Stomach (tissue), 19 donors: ENCODE measurements at places on chromosomes 2 and 18. TPM values are rescaled to one million over a fixed set of nuclear protein-coding genes. Genes with fewer than 3 reads are reported as not detected.

DNA sequence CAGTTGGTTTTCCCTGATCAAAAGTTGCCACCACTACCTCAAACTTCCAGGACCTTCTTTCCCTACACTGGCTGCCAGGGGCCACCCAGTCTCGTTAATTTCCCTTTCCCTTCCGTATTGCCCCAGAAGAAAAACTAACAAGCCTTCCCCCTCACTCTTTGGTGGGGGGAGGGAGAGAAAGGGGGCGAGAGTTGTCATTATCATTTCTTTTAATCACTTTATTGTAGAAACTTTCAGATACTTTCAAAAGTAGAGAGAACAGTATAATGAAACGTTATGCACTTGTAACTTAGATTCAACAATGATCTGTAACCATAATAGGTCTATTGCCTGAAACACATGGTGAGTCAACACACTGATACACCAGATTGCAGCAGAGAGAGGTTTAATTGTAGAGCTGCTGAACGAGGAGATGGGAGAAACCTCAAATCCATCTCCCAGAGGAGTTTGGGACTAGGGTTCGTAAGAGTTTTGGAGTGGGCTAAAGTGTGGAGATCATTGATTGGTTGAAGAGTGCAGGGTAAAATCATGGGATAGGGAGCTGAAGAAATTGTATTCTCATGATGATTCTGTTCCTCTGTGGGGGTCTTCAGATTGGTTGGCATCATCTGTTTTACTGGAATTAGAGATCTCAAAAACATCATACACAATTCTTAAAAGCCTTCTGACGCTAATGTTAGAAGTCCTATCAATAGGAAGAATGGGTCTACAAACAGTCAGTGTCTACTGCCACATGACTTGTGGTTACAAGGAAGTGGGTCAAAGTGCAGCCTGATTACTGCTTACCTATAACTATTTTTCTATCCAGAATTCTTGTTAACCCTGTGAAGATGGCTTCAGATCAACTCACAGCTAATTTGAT, 2.6 kb upstream of the RNF149 start:
- H3K4me3 ChIP-seq = no peak overlapping the region
- H3K27ac ChIP-seq = no peak overlapping the region
- H3K27me3 ChIP-seq = no peaks in the 10 kb centered on the region
- no peak for DNase-seq
- H3K4me1 ChIP-seq = peaks cover 23% of the 10 kb centered on the region
- no peaks in the 10 kb centered on the region for H3K36me3 ChIP-seq

- H3K4me3 ChIP-seq = no peak overlapping the region
- H3K27me3 ChIP-seq = no peaks in the 10 kb centered on the region
- no peak for DNase-seq
- no peaks in the 10 kb centered on the region for H3K36me3 ChIP-seq
- no peak overlapping the region for H3K27ac ChIP-seq
Observed at GRCh38 chr2:38266382-38267061, 110.6 kb downstream of the ATL2 start.

GRCh38 chr2:8633186-8633734, 48.6 kb upstream of the ID2 start:
- no peak overlapping the region for H3K27ac ChIP-seq
- H3K4me1 ChIP-seq = no peaks in the 10 kb centered on the region
- H3K36me3 ChIP-seq = no peaks in the 10 kb centered on the region
- DNase-seq = no peak
- no peaks in the 10 kb centered on the region for H3K27me3 ChIP-seq
- no peak overlapping the region for H3K4me3 ChIP-seq

The PDE11A gene
- 0.55 TPM for total RNA-seq

- no peaks in the 10 kb centered on the region for H3K4me1 ChIP-seq
- H3K27me3 ChIP-seq = no peaks in the 10 kb centered on the region
- no peak overlapping the region for H3K4me3 ChIP-seq
- H3K36me3 ChIP-seq = no peaks in the 10 kb centered on the region
Observed at GRCh38 chr2:225457482-225457881, 58.0 kb downstream of the NYAP2 start.

The RAD51AP2 gene
- total RNA-seq = not detected

DNA sequence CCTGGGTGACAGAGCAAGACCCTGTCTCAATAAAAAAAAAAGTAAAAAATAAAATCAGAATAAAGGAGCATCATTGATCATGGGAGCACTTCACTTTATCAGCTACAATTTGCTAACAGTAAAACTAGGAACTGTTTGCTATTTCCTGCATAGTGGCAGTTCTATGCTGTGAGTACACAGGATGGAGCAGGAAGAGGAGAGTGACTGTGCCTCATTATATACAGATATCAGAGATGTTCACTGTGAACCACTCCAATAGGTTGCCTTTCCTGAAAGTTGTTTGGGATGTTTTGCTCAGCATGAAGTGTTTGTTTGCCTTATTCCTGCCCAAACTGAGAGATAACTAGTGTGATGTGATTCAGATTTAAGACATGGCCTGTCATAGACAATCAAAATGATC, 151.4 kb upstream of the EPAS1 start:
- peaks cover 15% of the 10 kb centered on the region for H3K4me1 ChIP-seq
- DNase-seq = no peak
- H3K27me3 ChIP-seq = no peaks in the 10 kb centered on the region

GRCh38 chr2:29012211-29012681, 31.1 kb downstream of the TOGARAM2 start:
- H3K27me3 ChIP-seq = no peaks in the 10 kb centered on the region
- H3K27ac ChIP-seq = peak overlapping the region; percentile 22
- no peak overlapping the region for H3K4me3 ChIP-seq
- peak; percentile 51 for DNase-seq
- H3K4me1 ChIP-seq = peaks cover 30% of the 10 kb centered on the region

DNA sequence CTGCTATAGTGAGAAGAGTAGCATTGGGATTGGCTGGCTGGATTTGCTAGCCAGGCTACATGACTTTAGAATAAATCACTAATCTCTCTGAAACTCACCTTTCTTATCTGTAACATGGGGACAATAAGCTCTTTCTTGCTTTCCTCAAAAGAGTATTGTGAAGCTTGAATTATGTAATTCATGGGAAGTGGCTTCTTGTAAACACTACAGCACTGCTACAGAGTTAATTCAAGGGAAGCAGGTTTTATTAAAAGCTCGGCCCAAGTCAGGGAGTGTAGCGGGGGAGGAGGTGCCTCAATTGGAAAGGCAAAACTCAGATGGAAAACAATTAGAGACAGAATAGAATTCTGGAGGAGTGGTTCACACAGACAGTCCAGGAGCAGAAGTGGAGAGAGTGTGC, 100.9 kb upstream of the CELF4 start:
- no peaks in the 10 kb centered on the region for H3K27me3 ChIP-seq
- H3K36me3 ChIP-seq = no peaks in the 10 kb centered on the region
- no peak for DNase-seq

GRCh38 chr18:6648581-6648980, 80.9 kb upstream of the ARHGAP28 start:
- no peaks in the 10 kb centered on the region for H3K4me1 ChIP-seq
- H3K27ac ChIP-seq = no peak overlapping the region
- no peaks in the 10 kb centered on the region for H3K27me3 ChIP-seq

The CFC1 gene
- total RNA-seq = 5.7 TPM

GRCh38 chr2:140624200-140624599, 1506.6 kb downstream of the LRP1B start:
- no peaks in the 10 kb centered on the region for H3K4me1 ChIP-seq
- H3K27ac ChIP-seq = no peak overlapping the region
- no peak overlapping the region for H3K4me3 ChIP-seq
- DNase-seq = no peak

- no peak overlapping the region for H3K27ac ChIP-seq
- no peaks in the 10 kb centered on the region for H3K36me3 ChIP-seq
- no peaks in the 10 kb centered on the region for H3K4me1 ChIP-seq
- no peak overlapping the region for H3K4me3 ChIP-seq
- DNase-seq = no peak
- no peaks in the 10 kb centered on the region for H3K27me3 ChIP-seq
Observed at GRCh38 chr2:43737097-43737854, 36.6 kb upstream of the DYNC2LI1 start.

- no peaks in the 10 kb centered on the region for H3K36me3 ChIP-seq
- DNase-seq = no peak
- no peaks in the 10 kb centered on the region for H3K4me1 ChIP-seq
- no peaks in the 10 kb centered on the region for H3K27me3 ChIP-seq
- H3K27ac ChIP-seq = no peak overlapping the region
Observed at GRCh38 chr2:119719261-119719627, 40.2 kb downstream of the TMEM177 start.

- H3K27me3 ChIP-seq = no peaks in the 10 kb centered on the region
- H3K4me3 ChIP-seq = no peak overlapping the region
- DNase-seq = no peak
- no peak overlapping the region for H3K27ac ChIP-seq
- H3K36me3 ChIP-seq = no peaks in the 10 kb centered on the region
Observed at GRCh38 chr2:121094845-121095244, 190.2 kb downstream of the TFCP2L1 start.

The KCNG2 gene
- 0.92 TPM for total RNA-seq

The HDAC4 gene
- total RNA-seq = 98.8 TPM

DNA sequence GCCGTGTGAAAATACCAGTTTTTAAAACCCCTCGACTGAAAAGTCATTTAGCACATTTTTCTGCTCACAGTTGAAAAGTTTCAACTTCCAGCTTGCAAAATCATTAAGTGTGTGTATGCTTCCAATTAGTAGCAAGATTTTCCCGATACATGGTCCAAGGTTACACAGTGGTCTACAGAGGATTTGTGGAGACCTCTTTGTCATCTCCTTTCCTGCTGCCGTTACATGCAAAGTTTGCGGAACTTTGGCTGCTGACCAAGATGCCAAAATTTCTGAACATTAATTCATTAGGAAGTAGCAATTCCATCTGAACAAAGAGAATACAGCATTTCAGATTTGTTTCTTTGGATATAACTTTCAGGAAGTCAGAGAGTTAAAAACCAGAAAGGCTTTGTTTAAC, 474.6 kb downstream of the PLCL1 start:
- H3K27ac ChIP-seq = no peak overlapping the region
- H3K4me1 ChIP-seq = no peaks in the 10 kb centered on the region
- H3K36me3 ChIP-seq = no peaks in the 10 kb centered on the region
- no peaks in the 10 kb centered on the region for H3K27me3 ChIP-seq
- no peak overlapping the region for H3K4me3 ChIP-seq

GRCh38 chr18:43589611-43590151, 312.4 kb upstream of the SYT4 start:
- H3K4me3 ChIP-seq = no peak overlapping the region
- no peaks in the 10 kb centered on the region for H3K4me1 ChIP-seq
- H3K36me3 ChIP-seq = no peaks in the 10 kb centered on the region
- no peak overlapping the region for H3K27ac ChIP-seq
- no peak for DNase-seq
- no peaks in the 10 kb centered on the region for H3K27me3 ChIP-seq

GRCh38 chr18:21177822-21178221, 64.2 kb upstream of the GREB1L start:
- H3K27me3 ChIP-seq = no peaks in the 10 kb centered on the region
- H3K4me1 ChIP-seq = peaks cover 11% of the 10 kb centered on the region
- no peak for DNase-seq
- H3K27ac ChIP-seq = no peak overlapping the region
- no peak overlapping the region for H3K4me3 ChIP-seq

GRCh38 chr2:16971722-16972234, 306.1 kb upstream of the CYRIA start:
- no peaks in the 10 kb centered on the region for H3K4me1 ChIP-seq
- no peak overlapping the region for H3K27ac ChIP-seq
- H3K36me3 ChIP-seq = no peaks in the 10 kb centered on the region
- DNase-seq = no peak
- H3K4me3 ChIP-seq = no peak overlapping the region

GRCh38 chr2:69010437-69011194, 2.4 kb upstream of the ANTXR1 start:
- H3K27ac ChIP-seq = no peak overlapping the region
- H3K4me3 ChIP-seq = no peak overlapping the region
- peaks cover 25% of the 10 kb centered on the region for H3K4me1 ChIP-seq
- H3K27me3 ChIP-seq = peaks cover 19% of the 10 kb centered on the region
- DNase-seq = no peak
- H3K36me3 ChIP-seq = no peaks in the 10 kb centered on the region

GRCh38 chr2:39405364-39405763, 31.7 kb downstream of the MAP4K3 start:
- peaks cover 92% of the 10 kb centered on the region for H3K4me1 ChIP-seq
- no peak for DNase-seq
- no peaks in the 10 kb centered on the region for H3K27me3 ChIP-seq
- no peak overlapping the region for H3K27ac ChIP-seq

DNA sequence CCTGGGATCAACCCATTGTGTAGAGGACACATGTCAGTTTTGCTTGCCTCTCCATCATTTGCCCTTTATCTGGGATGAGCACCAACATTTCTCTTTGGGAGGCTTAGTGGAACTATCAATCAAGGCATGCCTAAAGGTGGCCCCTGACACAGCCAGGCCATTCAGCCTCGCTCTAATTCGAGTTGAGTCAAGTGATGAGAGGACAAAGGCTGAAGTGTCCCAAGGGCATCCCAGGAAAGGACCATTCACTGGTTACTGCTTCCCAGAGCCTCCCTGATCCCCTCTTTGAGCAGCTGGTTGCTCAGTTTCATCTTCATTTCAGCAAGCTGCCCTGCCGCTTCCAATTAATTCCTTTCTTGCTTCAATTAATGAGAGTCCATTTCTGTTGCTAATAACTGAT, 63.5 kb downstream of the DNER start:
- H3K4me1 ChIP-seq = no peaks in the 10 kb centered on the region
- no peak for DNase-seq
- H3K36me3 ChIP-seq = no peaks in the 10 kb centered on the region
- no peak overlapping the region for H3K4me3 ChIP-seq
- no peak overlapping the region for H3K27ac ChIP-seq
- H3K27me3 ChIP-seq = no peaks in the 10 kb centered on the region

DNA sequence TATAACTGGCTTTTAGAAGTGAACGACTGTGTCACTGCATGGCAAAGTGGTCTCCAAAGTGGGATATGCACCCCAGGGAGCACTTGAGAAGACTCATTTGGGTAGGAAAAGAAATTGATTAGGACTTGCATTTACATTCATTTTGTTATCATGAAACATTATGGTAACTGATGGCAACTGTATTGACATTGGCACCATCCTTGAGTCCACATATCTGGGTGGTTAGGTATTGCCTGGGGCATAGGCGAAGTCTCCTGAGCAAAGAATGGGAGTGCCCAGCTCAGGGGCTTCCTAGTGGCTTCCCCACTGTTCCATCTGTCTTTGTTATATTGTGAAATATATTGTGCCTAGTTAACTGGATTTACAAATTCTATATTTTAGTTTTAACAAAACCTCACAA, 29.2 kb downstream of the SPATS2L start:
- H3K4me1 ChIP-seq = peaks cover 50% of the 10 kb centered on the region
- H3K36me3 ChIP-seq = no peaks in the 10 kb centered on the region
- peak; percentile 40 for DNase-seq

The TNS1 gene
- 682 TPM for total RNA-seq

GRCh38 chr2:71930049-71930681, 217.5 kb downstream of the CYP26B1 start:
- no peaks in the 10 kb centered on the region for H3K36me3 ChIP-seq
- H3K27ac ChIP-seq = no peak overlapping the region
- no peaks in the 10 kb centered on the region for H3K27me3 ChIP-seq
- peak; percentile 38 for DNase-seq
- H3K4me3 ChIP-seq = no peak overlapping the region

- no peak overlapping the region for H3K27ac ChIP-seq
- no peaks in the 10 kb centered on the region for H3K27me3 ChIP-seq
- H3K36me3 ChIP-seq = no peaks in the 10 kb centered on the region
- no peak for DNase-seq
- H3K4me1 ChIP-seq = no peaks in the 10 kb centered on the region
- no peak overlapping the region for H3K4me3 ChIP-seq
Observed at GRCh38 chr18:13680612-13681011, 45.7 kb downstream of the FAM210A start.

GRCh38 chr2:152410165-152410597, 75.2 kb downstream of the FMNL2 start:
- no peak for DNase-seq
- H3K36me3 ChIP-seq = no peaks in the 10 kb centered on the region
- no peaks in the 10 kb centered on the region for H3K27me3 ChIP-seq
- H3K4me1 ChIP-seq = peaks cover 34% of the 10 kb centered on the region
- no peak overlapping the region for H3K27ac ChIP-seq
- H3K4me3 ChIP-seq = no peak overlapping the region
